ENCODE measurements at places on chromosomes 11 and 22.

- no peak for DNase-seq
Measured at GRCh38 chr11:44258190-44258489, 51.8 kb downstream of the ALX4 start.

DNA sequence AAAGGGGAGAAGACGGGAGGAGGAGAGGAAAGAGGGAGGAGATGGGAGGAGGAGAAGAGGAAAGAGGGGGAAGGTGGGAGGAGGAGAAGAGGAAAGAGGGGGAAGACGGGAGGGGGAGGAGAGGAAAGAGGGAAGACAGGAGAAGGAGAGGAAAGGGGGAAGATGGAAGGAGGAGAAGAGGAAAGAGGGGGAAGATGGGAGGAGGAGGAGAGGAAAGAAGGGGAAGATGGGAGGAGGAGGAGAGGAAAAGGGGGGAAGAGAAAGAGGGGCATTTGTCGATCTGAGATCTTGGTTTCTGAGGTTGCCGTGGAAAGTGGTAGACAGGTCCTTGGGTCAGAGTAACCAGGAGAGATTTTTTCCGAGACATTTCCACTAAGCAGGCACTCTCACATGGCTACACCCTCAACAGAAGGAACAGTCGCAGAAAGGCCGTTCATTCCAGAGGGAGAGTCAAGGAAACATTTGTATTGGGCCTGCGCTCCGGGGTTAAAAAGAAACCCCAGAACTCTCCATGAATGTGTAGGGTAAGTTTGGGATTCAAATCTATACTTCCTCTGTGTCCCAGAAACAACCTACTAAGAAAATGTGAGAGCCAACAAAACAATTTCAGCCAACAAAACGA is 39.8 kb upstream of the CARS1 start:
- DNase-seq, result no peak

DNA sequence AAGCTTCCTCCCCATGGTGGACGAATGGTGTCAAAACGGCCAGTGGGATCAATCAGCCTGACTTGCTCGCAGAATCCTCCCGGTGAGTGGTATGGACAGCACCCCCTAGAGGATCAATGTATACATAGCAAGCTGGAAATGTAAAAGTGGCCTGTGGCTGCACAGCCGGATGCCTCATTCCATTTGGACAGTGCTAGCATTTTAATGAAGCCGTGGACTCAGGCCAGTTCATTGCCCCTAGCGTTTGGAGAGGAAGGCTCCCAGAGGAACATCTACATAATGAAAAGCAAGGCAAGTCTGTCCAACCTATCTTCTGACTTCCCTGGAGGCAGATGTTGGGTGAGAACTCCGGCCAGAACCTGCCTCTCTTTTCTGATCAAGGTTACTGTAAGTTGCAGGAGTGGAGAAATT is 942.3 kb downstream of the NTM start:
- peak; percentile 22 for DNase-seq

GRCh38 chr11:18332891-18333290 is 10.5 kb downstream of the GTF2H1 start:
- no peak for DNase-seq

- peak; percentile 2 for DNase-seq
Measured at GRCh38 chr11:118614511-118614910, 7.1 kb downstream of the PHLDB1 start.

DNA sequence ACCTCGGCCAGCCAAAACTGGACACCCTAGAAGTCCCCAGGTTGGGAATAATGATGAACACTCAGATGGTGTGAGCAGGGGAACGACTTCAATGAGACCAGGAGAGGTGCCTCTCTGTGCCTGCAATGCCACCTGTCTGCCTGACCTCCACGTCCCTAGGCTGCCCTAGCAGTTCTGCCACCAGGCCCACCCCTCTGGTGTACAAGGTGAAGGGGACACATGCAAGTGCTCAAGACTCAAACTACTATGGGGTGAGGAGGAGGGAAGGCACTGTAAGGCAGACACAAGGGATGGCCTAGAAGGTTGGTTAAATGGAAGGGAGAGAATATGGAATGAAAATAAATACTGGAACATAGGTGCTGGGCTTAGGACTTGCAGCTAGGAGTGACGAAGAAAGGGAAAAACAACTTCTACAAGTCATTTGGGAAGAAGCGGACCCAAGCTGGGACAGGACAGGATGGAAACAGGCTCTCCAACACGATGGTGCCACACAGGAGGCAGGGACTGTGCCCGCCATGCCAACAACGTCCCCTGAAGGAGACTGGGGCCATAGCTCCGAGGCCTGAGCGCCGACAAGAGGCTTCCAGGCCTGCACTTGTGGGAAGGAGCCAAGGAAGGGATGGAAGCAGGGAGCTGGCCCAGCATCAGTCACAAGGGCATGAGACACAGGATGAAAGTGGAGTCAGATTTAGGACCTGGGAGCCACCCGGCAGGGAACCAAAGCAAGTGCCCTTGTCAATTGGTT is 18.5 kb downstream of the SERPIND1 start:
- no peak for DNase-seq

- DNase-seq, result no peak
Measured at GRCh38 chr11:94449437-94449836, 44.2 kb downstream of the MRE11 start.

DNA sequence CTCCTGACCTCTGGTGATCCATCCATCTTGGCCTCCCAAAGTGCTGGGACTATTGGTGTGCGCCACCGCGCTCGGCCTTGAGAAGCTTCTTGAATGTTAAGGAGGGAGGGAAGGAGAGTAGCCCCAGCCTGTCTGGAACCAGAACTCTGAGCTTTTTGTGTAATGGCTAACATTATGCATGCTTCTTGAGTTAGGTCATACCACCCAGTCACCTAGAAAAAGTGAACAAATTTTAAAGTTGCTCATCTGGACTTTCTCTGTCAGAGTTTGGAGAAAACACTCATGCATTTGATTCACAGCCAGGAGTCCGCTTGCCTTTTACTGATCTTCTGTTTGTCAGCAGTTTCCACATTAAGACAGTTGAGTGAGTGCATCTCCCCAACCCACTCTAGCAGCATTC is 82.1 kb downstream of the PPP6R3 start:
- no peak for DNase-seq

DNA sequence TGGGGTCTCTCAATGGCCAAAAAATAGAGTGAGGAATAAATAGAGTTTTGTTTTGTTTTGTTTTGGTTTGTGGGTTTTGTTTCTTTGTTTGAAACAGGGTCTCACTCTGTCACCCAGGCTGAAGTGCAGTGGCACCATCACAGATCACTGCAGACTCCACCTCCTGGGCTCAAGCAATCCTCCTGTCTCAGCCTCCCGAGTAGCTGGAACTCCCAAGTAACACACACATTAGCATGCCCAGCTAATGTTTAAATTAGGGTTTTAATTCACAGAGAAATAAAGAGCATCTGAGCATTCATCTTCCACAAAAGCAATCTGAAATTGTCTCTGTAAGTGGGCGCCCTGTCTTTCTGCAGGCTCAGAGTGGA is 9.2 kb upstream of the IFITM3 start:
- no peak for DNase-seq

DNA sequence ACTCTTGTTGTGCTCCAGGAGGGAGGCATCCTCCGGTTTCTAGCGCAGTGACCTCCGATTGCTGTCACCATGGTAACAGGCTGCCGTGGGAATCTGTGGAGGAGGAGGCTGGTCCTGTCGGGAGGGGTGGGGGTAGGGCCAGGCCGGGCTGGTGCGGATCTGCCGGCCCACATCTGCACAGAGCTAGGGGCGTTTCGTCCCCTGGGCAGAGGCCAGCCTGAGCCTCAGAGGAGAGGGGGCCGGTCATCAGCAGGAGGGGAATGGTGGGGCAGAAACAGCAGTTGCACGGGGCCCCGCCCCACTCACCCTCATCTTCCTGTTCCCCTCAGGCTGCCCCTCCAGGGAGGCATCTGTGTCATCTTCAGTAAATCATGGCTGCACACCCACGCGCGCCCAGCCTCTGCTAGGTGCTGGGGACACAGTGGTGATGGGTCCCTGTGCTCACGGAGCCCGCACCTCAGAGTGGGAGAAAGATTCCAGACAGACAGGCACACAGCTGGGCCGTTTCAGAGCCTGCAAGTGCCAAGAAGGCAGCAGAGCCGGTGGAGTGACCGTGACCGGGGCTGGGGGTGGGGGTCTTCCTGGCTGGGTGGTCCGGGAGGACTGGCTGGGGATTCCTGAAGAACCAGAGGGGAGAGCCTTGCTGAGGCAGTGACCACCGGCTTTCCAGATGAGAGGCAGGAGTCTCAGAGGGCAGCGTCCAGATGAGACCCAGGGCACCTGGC is 120.5 kb downstream of the CACNA1I start:
- DNase-seq, result peak; percentile 64

DNA sequence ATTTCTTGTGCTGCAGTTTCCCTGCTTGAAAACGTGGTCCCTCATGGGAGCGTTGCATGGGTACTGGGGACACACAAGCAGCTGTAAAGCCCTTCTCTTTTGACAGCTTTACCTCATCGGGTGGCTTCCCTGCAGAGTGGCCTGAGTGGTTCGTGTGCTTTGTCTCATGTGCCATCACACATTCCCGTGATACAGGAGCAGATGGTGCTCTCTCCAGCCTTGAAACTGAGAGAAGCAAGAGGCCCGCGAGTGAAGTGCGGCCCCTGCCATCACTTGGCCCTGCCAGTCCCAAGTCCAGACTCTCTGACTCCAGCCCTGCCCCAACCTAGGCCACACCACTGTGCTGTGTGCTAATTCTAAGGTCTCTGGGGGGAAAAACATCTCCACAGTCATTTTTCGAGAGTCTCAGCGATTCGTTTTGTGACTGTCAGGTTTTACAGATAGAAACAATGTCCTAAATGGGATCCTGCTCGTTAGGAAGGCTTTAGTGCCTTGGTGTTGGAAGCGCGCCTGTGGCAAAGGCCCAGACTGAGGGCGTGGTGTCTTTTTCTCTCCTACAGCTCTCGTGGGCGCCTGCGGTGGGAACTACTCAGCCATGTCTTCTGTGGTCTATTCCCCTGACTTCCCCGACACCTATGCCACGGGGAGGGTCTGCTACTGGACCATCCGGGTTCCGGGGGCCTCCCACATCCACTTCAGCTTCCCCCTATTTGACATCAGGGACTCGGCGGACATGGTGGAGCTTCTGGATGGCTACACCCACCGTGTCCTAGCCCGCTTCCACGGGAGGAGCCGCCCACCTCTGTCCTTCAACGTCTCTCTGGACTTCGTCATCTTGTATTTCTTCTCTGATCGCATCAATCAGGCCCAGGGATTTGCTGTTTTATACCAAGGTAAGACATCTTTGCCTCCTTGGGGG is 64.2 kb downstream of the KREMEN1 start:
- DNase-seq, result peak; percentile 34

DNA sequence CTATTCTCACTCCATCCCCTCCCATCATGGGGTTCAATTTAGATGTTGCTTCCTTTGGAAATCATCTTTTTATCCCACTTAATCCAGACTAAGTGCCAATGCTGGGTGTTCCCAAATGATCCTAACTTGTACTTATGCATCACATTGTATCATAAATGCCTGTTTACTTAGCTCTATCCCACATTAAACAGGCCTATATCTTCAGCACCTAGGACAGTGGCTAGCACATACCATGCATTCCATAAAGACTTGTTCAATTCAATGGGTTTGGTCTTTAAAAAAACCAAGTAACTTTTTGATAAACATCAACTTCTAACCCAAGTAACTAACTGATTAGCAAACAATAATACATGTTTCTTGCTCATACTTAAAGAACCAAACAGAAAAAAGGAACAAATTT is 40.6 kb downstream of the RSF1 start:
- DNase-seq, result no peak

GRCh38 chr11:5380740-5381342 is 2.8 kb upstream of the OR51M1 start:
- DNase-seq, result peak; percentile 69

GRCh38 chr11:36027731-36028130 is 83.9 kb downstream of the LDLRAD3 start:
- no peak for DNase-seq

GRCh38 chr11:78156127-78156844 is 16.9 kb upstream of the ALG8 start:
- no peak for DNase-seq

- DNase-seq, result no peak
Measured at GRCh38 chr22:22767876-22768602, 119.6 kb upstream of the IGLL5 start.

- no peak for DNase-seq
Measured at GRCh38 chr22:44181912-44182587, 1.3 kb downstream of the PARVG start.

- DNase-seq, result no peak
Measured at GRCh38 chr11:31361743-31362142, 7.8 kb downstream of the DCDC1 start.

DNA sequence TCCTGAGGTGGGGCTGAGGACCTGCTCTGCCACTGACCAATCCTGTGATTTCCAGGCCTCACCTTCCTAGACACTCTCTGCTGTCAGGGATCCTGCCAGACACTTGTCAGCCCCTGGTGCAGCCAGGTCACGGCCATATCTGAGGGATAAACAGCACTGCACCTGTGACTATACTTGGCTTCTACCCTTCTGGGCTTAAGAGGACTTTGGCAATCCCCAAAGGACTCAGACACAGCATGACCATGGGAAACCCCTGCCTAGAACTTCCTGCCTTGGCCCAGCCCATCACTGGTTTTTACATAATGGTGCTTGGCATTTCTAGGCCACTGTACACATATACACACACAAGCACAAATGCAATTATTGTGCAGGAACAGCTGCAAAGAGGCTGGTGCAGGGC is 11.6 kb upstream of the OLFML1 start:
- DNase-seq, result no peak

DNA sequence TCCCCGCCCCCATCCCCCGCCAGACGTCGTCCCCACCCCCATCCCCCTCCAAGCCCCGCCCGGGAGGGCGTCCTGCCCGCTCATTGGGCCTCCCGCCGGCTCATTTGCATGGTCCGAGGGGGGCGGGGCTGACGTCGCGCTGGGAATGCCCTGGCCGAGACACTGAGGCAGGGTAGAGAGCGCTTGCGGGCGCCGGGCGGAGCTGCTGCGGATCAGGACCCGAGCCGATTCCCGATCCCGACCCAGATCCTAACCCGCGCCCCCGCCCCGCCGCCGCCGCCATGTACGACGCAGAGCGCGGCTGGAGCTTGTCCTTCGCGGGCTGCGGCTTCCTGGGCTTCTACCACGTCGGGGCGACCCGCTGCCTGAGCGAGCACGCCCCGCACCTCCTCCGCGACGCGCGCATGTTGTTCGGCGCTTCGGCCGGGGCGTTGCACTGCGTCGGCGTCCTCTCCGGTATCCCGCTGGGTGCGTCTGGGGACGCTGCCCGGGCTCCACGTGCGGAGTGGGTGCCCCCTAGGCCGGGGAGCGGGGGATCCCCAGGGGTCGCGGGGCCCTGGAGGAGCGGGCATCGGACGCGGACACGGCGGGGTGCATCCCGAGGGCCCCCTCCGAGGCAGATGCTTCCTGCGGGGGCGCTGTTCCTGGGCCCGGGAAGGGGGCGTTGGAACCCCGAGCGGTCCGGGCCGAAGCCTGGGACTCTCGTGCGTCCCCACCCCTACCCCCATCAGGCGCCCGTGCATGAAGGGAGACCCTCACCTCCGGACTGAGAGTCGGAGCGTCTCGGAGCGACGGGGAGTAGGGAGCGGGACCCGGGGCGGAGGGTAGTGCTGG is at the start of gene PNPLA3:
TSS of gene PNPLA3 (plus strand) at position 175 of the 834 bp plus-strand sequence. CDS start at position 282, 107 bp downstream.
- peak; percentile 98 for DNase-seq

GRCh38 chr11:43577566-43578264 is 102.8 kb upstream of the HSD17B12 start:
- no peak for DNase-seq
